Esophagus mucosa (tissue), 1 donor: ENCODE measurements at places on chromosomes 2 and 18. TPM values are rescaled to one million over a fixed set of nuclear protein-coding genes. Genes with fewer than 3 reads are reported as not detected.

The ALKAL2 gene
- 0.44 TPM for total RNA-seq

The HRH4 gene
- 0.28 TPM for total RNA-seq

The GPR45 gene
- not detected for total RNA-seq

GRCh38 chr2:160347269-160347863 is 146.2 kb downstream of the RBMS1 start:
- no peak for ATAC-seq

The CHST9 gene
- total RNA-seq = 0.56 TPM

DNA sequence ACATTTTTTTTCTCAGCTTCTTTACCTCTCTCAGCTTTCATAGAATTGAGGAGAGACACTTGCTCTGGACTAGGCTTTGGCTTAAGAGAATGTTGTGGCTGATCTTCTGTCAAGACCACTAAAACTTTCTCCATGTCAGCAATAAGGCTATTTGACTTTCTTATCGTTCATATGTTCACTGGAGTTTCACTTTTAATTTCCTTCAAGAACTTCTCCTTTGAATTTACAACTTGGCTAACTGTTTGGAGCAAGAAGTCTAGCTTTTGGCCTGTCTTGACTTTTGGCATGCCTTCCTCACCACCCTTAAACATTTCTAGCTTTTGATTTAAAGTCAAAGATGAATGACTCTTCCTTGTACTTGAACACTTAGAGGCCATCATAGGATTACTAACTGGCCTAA is 104.4 kb upstream of the SLC39A10 start:
- no peak for ATAC-seq

The ADAM23 gene
- 16.3 TPM for total RNA-seq

DNA sequence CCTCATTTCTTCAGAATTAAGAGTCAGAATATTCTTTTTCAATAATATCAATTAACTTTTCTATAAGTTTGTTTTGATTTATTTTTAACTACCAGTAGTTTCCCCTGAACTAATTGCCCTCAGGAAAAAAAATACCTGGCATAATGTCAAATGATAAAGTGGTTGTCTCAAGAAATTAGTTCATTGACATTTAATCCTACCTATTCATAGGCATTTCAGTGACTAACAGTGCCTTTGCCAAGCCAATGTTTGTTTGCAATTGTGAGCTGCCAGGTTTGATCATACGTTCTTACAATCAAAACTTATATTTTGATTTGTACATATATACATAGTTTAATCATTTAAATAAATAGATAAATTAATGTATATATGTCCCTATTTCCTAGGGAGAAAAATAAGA is 267.3 kb upstream of the MC4R start:
- no peak for ATAC-seq

- ATAC-seq = no peak
Measured at GRCh38 chr2:179252423-179252822, 12.2 kb downstream of the SESTD1 start.

GRCh38 chr2:25105336-25106085 is 62.9 kb downstream of the POMC start:
- ATAC-seq = peak; percentile 65

The LYPD6B gene
- total RNA-seq = 3.2 TPM

DNA sequence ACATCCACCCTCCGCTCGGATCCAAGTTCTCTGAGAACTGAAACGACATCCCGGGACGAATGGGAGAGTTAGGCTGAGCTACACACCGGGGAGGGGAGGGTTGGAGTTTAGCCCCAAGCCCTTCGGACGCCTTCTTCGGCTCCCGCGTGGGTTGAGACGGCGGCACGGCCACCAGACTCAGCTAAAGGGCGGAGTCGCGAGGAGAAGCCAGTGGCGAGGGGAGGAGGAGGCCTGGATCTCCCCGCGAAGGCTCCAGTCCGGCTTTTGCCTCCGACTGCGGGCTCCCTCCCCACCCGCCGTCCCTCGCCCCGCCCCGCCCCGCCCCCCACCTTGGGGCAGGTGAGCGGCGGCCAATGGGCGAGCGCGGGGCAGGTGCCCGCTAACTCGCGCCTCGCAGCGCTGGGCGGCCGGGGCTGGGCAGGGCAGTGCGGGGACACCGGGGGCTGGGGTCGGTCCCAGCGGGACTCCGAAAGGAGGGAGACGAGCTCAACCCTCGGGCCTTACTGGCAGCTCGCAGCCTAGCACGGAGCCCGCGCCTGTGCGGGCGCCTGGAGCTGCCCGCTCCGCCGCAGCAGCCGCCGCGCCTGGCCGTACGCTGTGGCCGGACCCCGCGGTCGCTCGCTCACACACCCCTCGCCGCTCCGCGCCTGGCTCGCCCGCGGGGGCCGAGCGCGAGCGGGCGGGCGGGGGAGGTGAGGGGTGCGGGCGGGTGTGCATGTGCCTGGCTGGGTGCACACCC is at the start of gene EMX1:
Gene EMX1 (plus strand): TSS at position 382 of the 739 bp plus-strand sequence. CDS start 334 bp downstream, at position 716.
- peak; percentile 88 for ATAC-seq

DNA sequence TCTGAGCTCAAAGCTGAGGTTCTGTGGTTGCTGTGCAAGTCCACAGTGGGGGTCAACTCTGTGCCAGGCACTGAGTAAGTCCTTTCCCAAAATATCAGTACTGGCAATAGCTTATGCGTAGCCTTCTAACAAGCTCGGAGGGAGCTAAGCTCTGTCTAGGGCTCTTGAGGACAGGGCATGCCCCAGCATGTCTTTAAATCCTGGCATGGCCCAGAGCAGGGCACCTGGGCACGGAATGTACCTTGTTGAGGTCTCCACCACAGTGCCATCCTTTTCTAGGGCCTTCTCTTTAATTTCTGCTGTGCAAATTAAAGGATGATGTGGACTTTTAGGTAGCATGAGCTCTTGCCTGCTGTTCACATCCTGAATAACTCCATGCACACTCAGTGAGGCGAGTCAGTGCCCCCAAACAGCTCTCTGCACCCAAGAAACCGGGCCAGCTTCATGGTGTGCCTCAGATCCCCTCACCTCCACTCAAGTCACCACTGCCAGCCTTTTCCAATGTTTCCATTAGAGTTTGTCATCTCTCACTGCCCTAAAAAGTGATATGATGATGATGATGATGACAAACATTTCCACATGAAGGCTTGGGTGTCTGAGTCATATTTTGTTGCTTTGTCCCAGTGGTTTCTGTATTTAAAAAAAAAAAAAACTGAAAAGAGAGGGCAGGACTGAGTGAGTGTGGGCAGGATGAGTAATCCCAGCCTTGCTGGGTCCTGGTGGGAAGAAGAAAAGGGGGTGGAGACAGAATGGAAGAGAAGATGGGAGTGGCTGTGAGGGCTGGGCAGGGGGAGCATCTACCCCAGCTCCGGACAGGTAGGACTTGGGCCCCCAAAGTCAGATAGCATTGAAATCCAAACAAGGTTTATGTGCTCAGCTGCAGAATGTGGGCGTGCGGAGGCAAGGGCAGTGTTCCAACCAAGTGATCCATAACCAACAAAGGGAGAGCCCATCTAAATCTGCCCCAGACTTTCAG is 78.9 kb downstream of the ZBTB7C start:
- ATAC-seq = peak; percentile 82

- no peak for ATAC-seq
Measured at GRCh38 chr2:43675646-43676321, 445 bp downstream of the C1GALT1C1L start.

DNA sequence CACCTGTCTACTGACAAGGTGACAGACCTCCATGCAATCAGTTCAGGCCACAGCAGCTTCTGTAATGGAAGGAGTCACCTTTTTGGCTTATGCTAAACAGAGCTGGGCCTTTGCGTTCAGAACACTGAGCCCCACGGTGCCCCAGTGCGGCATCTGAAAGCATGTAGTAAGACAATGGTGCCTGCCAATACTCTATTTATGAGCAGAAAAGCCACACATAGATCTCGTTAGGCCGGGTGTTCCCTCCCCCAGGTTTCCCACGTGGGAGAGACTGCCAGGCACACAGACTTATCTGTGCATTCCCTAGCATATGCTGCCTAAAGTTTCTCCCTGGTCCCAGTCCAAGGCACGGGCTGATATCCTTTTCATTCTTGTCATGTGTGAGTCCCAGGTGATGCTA is 150.9 kb downstream of the ACTR3 start:
- ATAC-seq = no peak

The GRHL1 gene
- total RNA-seq = 123 TPM

- ATAC-seq = no peak
Measured at GRCh38 chr2:204260901-204261300, 284.4 kb upstream of the PARD3B start.

The NT5DC4 gene
- not detected for total RNA-seq

The GCG gene
- not detected for total RNA-seq

The DGUOK gene
- 38.3 TPM for total RNA-seq

The ITGAV gene
- total RNA-seq = 28.1 TPM
